ENCODE measurements at places on chromosomes 7 and 10.

- DNase-seq, result no peak
Observed at GRCh38 chr10:3090914-3091787, 23.8 kb downstream of the PFKP start.

- no peak for DNase-seq
Observed at GRCh38 chr7:23332193-23332592, 33.1 kb downstream of the MALSU1 start.

- no peak for DNase-seq
Observed at GRCh38 chr10:86752311-86752710, 4.1 kb upstream of the BMPR1A start.

GRCh38 chr10:95229724-95230627 is 35.9 kb downstream of the ACSM6 start:
- DNase-seq, result no peak

GRCh38 chr7:113810080-113810744 is 108.6 kb downstream of the PPP1R3A start:
- DNase-seq, result no peak

GRCh38 chr7:13069841-13070240 is 382.4 kb downstream of the ARL4A start:
- DNase-seq, result no peak
